ENCODE measurements at places on chromosomes 16 and 17.

- peak; percentile 93 for DNase-seq
Observed at GRCh38 chr17:8056232-8056975, 17.5 kb downstream of the ALOX15B start.

DNA sequence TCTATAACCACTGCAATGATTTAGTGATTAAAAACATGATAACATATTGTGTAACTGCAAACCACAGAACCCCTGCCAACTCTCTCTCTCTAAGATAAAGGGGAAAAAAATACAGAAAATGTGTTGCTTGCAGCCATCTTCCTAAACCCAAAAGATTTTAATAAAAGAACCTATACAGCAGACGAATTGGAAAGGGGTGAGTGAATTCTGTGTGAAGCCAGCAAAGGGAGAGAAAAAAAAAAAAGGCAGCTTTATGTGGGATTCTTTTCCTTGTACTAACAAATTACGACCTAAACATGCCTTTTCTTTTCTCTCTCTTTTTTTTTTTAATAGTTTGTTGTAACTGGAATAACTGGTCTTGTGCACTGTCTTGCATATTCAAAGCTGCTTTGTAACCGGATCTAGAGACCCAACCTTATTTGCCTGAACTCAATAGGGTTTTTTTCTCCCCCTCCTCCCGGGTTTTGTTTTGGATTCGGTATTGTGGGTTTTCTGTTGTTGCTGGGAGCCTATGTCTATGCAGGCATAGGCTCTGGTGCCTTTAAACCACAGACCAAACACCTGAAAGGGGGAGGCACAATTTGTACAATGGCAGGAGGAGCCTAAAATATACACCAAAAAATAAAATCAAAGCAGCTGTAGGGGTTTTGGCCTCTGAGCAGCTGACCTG, 7.0 kb upstream of the ZFHX3 start:
- DNase-seq, result no peak

DNA sequence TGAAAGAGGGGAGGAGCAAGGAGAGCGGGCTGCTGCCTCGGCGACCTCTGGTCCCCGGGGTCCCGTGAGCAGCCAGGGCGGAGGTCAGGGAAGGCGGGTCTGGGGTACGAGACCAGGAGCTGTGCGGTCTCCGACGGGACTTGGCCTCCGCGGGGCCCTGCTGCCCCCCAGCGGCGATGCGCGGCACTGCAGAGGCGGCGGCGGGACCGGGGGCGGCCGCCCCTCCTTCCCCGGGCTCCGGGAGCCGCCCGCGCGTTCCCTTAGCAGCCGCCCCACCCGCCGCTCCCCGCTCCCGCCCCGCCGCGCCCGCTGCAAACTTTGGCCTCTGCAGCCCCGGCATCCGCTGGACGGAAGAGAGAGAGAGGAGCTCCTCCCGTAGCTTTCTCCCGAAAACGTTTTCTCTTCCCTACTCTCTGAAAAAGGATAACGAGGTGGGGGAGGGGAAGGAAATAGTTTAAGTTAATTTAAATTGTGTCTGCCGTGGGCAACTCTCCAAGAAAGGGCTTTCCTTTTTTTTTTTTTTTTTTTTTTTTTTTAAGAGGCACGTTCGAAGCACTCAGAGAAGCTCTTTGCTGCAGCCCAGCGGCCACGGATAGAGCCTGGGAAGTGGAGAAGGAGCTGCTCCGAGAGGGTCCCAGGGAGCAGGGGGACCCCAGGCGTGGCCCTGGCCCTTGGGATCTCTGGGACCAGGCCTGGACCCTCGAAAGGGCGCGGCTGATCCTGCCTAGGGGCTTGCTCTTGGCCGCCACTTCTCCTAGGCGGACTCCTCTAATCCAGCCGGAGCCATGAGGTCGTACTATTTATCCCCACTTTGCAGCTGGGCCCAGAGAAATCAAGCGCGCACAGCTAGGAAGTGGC, 43.2 kb downstream of the C16orf82 start:
- DNase-seq, result peak; percentile 28

- no peak for DNase-seq
Observed at GRCh38 chr17:52202520-52203080, 44.1 kb upstream of the CA10 start.

GRCh38 chr17:75475851-75476250, 19.4 kb downstream of the TMEM94 start:
- DNase-seq, result no peak

DNA sequence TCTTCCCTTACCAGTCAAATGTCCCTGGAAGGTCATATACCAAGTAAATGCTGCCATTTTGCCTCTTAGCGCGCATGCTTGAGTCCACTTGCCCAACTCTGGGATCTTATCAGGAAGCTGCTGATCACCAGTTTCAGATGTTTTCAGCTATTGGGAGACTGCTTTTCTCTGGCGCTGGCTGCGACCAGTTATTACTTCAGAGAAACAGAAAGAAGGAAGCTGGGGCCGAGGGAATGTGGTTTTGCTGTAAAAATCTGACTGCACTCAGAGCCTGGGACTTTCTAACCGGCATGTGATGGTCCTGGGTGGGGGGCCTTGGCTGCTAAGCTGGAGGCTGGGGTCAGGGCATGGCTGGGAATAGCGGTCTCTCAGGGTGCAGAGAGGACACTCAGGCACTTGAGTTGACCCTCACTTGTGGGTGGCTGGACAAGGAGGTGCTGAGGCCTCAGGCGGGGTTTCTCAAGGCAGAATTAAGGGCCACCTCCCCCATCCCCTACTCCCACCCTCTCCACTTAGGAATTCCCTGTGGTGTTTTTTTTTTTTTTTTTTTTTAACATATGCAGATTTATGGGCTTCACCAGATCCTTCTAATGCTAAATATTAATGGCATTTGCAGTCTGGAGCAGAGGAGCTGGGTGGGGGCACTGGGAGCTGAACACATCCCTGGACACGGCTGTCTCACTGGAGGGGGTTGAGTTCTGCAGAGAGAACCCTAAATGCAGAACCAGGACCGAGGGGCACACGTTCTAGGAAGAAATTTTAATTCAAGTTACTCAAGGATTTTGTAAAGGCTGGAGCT, 145.8 kb downstream of the CYLD start:
- peak; percentile 70 for DNase-seq

GRCh38 chr16:4795181-4795827, at the start of gene SMIM22:
TSS of gene SMIM22 (plus strand) at chr16:4795369. CDS start at chr16:4795735, 366 bp downstream.
- DNase-seq, result no peak

- DNase-seq, result no peak
Observed at GRCh38 chr16:729768-730665, 3.1 kb downstream of the HAGHL start.

DNA sequence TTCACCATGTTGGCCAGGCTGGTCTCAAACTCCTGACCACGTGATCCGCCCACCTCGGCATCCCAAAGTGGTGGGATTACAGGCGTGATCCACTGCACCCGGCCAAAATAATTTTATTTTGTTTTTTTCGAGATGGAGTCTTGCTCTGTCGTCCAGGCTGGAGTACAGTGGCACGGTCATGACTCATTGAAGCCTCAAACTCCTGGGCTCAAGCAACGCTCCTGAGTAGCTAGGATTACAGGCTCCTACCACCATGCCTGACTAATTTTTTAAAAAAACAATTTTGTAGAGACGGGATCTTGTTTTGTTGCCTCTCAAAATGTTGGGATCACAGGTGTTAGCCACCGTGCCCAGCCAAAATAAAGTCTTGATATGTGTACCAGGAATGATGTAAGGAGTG, 2.4 kb upstream of the TTLL6 start:
- no peak for DNase-seq

GRCh38 chr17:34222722-34223497, 32.2 kb upstream of the CCL2 start:
- peak; percentile 88 for DNase-seq

DNA sequence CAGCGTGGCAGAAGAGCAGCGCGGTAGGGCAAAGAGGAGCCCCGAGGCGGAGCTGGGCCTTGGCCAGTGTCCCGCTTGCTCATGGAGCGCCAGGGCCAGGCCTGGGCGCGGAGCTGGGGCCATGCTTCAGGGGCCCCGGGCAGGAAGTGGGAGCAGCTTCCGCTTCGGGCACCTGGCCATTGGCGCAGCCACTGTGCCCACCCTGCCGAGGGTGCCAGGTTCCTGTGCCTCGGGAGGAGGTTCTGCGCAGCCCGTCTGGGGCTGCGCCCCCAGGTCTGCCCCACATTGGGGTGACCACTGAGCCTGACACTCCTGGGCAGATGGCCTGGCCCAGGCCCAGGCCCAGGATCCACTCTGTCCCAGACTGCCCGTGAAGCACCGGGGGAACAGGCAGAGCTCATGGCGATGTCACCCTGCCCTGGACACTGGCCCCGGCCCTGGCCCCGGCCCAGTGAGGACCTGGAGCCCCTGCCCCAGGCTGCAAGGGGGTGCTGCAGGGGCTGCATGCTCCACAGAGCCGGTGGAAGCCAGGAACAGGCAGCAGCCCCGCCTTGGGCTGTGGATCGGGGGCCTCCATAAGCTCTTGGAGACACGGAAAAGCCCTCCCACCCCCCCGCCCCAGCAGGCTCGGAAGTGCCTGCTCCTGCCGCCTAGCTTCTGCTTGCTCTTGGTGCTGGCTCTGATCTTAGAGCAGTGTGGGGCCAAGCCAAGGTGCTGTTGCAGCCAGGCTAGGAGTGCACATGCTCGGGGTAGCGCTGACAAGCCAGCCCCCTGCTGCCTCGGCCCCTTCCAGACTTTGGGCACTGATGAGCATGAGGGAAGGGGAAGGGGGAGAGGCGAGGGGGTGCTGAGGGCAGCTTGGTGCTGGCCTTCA, 35.9 kb upstream of the FOXJ1 start:
- no peak for DNase-seq

- no peak for DNase-seq
Observed at GRCh38 chr17:76462556-76463290, 4.7 kb upstream of the AANAT start.

GRCh38 chr17:7856011-7856810, 1.1 kb downstream of the NAA38 start:
- DNase-seq, result peak; percentile 36

DNA sequence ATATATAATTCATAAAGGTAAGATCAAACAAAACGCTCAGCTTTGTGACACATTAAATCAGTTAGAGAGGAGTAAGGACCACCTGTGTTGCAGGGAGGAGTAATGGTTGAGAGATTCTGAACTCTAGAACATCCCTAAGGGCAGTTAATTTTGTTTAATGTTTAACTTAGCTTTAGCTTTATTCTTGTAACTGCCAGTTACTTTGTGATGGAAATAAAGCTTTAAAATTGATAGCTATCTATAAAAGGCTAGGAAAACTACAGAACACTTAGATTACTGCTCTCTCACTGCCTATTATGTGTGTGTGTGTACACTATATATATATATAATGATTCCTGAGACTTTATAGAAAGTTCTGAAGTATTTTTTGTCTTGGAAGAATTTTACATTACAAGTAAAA, 37.8 kb downstream of the PTRH2 start:
- no peak for DNase-seq

- peak; percentile 44 for DNase-seq
Observed at GRCh38 chr17:75105126-75106080, 4.4 kb upstream of the ARMC7 start.

GRCh38 chr16:65546353-65546791, 424.5 kb upstream of the CDH11 start:
- no peak for DNase-seq

GRCh38 chr17:31568121-31568520, 176.6 kb downstream of the RAB11FIP4 start:
- DNase-seq, result peak; percentile 69

DNA sequence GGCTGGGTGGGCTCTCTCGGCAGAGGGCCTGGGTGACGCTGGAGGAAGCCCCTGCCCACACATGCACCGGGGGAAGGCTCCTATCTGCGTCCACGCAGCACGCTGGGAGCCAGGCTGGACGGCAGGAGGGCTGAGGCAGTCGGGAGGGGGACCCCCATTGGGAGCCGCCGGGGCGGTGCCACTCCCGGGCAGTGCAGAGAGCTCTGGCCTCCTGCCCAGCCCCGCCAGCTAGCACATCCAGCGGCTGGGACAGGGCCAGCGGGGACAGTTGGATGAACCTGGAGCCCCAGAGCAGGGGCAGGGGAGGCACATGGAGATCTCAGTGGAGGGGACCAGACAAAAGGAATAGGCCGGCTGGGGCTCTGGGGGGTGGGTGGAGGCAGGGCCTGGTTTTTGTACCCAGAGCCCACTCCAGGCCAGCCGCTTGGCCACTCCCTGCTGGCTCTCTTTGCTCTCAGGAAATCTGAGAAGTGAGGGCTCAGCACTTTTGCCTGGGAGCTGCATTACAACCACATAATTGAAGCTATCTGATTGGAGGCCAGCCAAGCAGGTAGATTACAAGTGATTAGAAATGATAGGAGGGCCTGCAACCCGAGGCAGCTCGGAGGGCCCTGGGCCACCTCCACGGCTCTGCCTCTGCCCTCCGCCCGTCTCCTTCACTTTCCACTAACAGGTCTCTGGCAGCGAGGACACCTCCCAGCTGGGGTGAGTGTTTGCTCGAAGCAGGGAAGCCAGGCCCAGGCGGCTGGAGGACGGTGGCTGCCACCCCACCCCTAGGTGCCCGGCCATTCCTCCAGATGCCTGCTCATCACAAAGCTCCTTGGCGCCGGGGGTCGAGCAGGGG, 40.1 kb downstream of the ENGASE start:
- no peak for DNase-seq

DNA sequence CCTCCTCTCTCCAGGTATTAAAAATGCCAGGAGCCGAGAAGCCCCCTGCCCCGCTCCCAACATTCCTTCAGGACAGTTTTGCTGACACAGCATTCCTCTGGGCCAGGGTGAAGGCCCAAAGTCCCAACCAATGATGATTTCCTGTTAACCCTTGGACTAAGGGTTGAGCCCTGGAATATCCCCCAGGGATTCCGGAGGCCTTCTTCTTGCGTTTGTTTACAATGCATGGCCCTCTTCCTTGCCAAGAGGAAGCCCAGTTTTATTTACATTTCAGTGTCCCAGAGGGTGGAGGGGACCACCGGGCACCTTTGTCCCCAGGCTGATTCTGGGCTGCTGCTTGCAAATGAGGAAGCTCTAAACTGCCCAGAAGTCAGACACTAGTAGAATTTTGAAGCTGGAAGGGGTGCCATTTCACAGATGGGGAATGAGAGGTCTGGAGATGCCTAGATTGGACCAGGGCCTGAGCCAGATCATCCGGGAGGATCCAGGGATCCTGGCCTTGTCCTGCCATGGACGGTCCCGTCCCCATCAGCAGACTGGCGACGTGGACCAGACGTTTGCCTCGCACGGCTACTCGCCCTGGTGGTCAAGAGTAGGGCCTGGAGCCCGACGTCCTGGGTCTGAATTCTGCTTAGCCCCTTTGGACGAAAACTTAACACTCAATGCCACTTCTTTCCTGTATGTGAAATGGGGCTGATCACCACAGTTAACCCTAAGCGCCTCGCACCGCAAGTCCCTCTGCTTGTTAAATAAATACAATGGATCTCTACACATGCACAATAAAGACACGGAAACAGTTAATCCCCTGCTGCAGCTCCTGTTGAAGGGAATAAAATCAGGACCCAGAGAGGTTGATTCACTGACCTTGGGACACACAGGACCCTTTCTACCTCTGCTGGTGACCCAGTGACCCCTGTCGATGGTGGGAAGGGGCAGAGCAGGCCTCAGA, 55.6 kb upstream of the CIBAR2 start:
- no peak for DNase-seq

GRCh38 chr17:47633996-47634395, 15.7 kb upstream of the KPNB1 start:
- DNase-seq, result peak; percentile 71

DNA sequence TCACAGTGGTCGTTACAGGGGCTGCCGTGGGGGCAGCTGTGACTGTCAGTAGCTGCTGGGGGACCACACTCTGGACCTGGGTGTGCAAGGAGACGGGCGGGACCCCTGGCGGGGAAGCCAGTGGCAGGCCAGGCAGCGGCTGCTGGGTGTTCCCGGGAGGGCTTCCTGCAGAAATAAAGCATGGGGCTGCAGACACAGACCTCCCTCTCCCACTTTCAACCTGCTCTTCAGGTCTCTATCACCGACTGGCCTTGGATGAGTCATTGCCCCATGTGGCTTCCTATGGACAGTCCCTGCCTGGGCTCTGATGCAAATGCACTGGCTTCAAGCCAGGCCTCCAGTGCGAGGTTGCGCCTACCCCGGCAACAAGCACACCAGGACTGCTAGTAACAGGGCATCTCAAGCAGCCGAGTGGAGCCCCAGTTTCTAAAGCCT, 17.2 kb downstream of the SREBF1 start:
- DNase-seq, result peak; percentile 93
